Stimulated activated CD8-positive, alpha-beta memory T cell treated with anti-CD3 and anti-CD28 coated beads, Interleukin-2, amount 100 ng/mL, for 1 hour (primary cell): ENCODE measurements at places on chromosomes 3 and 15.

DNA sequence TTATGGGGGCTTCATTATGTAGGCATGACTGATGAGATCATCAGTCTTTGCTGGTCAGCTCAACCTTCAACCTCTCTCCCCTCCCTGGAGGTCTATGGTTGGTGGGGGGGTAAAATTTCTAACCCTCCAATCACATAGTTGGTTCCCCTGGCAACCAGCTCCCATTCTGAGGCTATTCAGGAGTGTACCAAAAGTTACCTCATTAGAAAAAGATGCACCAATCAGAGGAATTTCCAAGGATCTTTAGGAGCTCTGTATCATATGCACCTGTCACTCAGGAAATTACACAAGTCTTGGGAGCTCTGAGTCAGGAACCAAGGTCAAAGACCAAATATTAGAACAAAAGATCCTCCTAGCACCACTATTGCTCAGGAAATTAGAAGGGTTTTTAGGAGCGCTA is 21.4 kb upstream of the LEO1 start:
- no peak for DNase-seq

GRCh38 chr3:152444029-152444641 is 175.4 kb downstream of the MBNL1 start:
- no peak for DNase-seq

DNA sequence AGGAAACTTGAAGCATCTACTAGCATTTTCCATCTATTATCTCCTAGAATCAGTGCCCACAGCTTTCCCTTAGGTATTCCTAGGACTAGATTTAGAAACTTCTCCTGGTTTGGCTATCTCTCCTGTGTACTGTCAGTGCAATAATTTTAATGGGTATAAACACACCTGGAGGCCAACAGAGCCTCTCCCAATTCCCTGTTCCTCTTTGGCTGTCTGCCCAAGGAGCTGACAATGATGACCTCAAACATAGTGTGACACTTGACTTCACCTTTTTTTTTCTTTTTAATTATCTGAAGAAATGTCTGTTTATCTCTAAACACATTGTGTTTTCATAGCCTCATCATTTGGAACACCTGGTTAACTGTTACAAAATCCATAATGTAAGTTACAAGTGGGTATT is 754.5 kb upstream of the ALCAM start:
- DNase-seq: no peak

DNA sequence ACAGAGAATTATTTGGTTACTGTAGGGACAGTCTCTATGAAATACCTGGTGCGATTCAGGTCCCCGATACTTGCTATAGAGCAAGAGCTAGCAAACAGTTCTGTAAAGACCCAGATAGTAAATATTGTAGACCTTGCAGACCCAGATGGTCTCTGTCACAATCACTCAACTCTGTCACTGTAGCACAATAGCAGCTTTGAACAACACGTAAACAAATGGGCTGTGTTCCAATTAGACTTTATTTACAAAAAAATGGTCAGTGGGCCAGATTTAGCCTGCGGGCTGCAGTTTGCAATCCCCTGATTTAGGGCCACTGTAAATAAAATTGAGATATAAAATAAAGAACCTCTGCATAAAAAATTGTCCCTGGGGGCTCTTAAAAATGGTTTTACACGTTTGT is 127.7 kb downstream of the SV2B start:
- DNase-seq: no peak
